ENCODE measurements at places on chromosomes 12 and 14.
A peak's percentile ranks its signal among the peaks of the same experiment; 100 is the strongest.

- no peak for DNase-seq
Measured at GRCh38 chr12:68608191-68608590, 2.5 kb upstream of the RAP1B start.

GRCh38 chr12:101459642-101460346, 15.3 kb upstream of the SPIC start:
- no peak for DNase-seq

DNA sequence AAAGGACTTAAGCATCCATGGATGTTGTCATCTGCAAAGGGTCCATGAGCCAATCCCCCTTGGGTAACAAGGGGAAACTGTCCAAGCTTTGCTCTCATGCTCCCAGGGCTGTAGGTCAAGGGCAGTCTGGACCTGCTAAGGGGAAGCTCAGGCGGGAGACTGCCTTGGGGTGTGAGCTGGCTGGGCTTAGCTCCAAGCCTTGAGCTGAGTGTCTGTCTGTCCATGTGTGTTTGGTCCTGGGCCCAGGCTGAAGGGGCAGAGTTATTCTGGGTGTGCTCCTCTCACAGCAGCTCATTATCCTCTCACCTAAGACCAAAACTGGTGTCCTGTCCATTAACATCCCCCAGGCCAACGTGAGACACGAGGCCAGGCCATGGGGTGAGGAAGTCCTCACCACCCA, 274.8 kb downstream of the SLC15A4 start:
- no peak for DNase-seq

GRCh38 chr14:52695481-52696091, at the start of gene ERO1A:
ERO1A (minus strand) TSS chr14:52695558; CDS start chr14:52695481, 77 bp downstream.
- peak; percentile 32 for DNase-seq

All from NCI-H1436 treated with DMSO at 0.1 percent for 48 hours (cell line).